ENCODE measurements at places on chromosomes 5 and 9.

GRCh38 chr5:125450771-125451170 is 704.3 kb upstream of the ZNF608 start:
- no peak for DNase-seq

- DNase-seq: no peak
These were observed 15.9 kb downstream of the RETREG1 start for GRCh38 chr5:16600946-16601345.

GRCh38 chr9:121910491-121911040 is 182.5 kb downstream of the TTLL11 start:
- DNase-seq: no peak

DNA sequence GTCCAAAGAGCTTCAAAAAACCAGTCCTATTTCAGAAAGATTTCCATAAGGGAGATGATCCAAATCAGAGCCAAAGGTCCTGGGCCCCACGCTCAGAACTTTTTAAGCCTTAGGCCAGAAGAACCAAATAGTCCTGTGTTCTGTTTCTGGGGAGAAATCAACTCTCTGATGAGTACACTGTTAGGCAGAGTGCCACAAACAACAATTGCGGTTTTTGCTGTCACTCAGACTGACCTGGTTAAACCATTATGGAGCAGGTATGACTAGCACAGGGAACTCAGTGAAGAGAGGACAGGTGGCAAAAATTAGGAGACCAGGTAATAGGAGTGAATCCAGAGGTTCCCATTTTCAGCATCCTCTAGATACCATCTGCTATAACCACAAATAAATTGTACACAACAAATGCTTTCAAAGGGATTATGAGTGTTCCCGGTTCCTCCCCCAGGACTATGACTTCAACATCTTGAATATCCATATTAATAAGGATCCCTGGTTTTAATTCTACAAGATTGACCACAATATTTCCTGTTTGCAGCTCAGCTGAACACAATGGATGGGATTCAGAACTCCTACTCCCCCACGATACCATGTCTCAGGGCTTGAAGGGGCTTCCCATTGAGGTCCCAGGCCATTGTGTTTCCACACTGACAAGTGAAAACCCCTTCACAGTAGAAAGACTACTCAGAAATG is 52.1 kb upstream of the FREM1 start:
- DNase-seq: no peak

DNA sequence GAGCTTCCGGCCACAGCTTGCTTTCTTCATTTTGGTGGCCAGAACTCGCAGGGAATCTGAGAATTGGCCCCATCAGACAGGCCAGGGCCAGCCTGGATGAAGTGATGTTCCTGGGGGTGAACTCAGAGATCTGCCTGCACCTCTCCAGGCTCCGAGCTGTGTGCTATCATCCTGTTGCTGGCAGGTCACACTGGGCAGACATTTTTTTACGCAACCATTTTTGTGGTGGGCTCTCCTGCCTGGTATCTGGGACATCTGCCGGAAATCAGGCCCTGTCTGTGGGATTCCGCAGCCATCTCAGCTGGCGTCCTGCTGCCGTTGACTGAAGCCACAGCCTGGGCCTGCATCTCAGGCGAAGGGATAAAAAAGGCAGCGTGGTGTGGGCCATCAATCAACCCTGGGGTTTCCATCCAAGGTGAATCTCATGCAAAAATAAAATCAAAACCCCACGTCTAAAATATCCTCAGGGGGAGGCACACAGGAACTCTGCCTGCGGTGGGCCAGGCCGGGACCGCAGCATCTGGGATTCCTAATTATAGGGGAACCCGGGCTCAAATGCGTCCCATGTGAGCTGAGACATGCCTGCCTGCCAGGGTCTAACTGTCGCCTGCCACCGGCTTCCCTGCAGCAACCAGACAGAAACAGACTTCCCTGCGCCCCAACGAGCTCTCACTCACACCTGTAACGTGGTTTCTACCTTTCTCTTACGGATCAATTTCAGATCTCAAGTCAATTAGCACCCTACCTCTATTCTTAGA is 174.3 kb downstream of the SYK start:
- no peak for DNase-seq

DNA sequence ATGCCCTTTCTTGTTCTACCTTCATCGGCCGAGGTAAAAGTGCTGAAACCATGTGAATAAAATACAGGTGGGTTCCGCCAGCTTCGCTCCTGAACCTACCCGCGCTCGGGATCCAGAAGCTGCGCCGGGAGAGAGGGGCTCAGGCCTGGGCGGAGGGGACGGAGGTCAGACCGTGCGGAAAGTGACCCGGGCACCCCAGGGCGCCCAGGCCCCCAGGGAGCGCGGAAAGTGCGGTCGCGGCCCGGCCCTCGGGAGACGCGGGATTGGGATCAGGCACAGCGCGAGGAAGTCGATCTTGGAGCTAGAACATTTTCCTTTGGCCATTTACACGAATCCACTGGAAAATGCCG is 329 bp downstream of the SYK start:
- no peak for DNase-seq

- DNase-seq: no peak
These were observed 7.7 kb upstream of the ZCCHC10 start for GRCh38 chr5:133034064-133034463.

- DNase-seq: no peak
These were observed 218.4 kb upstream of the MAST4 start for GRCh38 chr5:66377747-66378146.

GRCh38 chr9:37876376-37876775 is 27.6 kb downstream of the SLC25A51 start:
- DNase-seq: no peak

DNA sequence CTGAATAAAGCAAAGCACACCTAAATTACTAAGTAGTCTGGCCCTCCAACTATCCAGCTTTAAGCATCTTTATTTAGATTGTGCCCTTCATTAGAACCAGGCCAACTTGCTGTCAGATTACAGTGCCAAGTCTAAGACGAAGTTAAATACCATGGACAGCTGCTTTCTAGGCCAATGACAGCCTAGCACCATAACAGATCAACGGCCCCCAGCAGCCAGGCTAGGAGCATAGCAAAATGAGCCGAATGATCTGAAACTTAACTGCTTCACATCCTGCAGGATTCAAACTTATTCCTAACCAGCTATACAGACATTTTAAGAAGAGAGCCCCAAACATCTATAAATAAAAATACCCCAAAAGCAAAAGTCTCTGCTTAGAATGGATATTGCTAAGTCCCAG is 6.8 kb downstream of the SLC24A2 start:
- no peak for DNase-seq

DNA sequence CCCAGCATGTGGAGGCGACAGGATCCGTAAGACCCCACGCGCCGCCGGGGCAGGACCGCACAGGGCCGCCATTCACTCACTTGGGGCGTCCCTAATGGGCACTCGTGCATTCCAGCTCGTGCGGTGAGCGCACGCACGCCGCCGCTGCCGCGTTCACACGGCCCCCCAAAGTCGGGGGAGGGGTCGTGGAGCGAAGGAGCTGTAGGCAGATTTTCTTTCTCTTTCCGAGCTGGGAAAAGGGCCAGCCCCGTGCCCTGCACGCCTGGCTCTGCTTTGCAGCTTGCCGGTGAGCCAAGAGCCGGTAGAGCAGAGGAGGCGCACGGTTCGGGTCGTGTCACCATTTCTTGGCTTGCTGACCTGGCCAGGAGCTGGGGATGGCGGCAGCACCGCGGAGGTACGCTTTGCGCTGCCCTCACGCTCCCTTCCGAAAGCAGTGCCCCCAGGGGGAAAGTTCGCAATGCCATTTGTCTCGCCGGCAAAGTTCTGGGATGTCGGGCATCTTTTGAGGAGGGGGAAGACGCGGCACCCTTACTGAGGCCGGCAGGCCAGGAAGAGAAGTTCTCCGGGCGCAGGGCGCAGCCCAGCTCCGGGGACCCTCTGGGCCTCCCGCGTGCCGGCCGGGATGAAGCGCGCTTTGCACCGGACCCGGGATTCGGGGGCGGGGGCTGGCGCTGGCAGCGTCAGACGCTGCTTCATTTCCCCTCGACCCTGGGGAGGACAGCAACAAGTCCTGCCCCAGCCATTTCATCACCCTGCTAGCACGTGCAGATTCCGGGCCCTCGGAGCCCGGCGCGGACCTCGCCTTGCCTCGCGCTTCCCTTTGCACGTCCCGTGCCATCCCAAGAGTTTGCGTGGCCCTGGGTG is 898 bp downstream of the STC2 start:
- no peak for DNase-seq

DNA sequence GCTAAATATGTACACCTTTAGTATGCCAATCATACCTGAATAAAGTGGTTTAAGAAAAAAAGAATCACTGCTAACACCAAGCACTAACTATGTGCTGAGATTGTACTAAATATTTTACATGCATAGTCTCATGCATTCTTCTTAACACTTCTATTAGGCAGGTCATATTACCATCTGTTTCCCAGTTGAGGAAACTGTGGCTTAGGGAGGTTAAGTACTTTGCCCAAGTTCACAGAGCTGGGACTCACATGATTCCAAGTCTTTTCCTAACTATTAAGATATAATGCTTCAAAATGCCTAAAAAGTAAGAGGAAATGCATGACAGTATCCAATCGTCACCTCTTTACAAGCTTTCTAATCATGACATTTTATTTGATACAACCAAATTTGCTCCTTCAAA is 69.2 kb upstream of the PLPP6 start:
- DNase-seq: no peak

GRCh38 chr9:10134266-10134665 is 478.5 kb downstream of the PTPRD start:
- no peak for DNase-seq

DNA sequence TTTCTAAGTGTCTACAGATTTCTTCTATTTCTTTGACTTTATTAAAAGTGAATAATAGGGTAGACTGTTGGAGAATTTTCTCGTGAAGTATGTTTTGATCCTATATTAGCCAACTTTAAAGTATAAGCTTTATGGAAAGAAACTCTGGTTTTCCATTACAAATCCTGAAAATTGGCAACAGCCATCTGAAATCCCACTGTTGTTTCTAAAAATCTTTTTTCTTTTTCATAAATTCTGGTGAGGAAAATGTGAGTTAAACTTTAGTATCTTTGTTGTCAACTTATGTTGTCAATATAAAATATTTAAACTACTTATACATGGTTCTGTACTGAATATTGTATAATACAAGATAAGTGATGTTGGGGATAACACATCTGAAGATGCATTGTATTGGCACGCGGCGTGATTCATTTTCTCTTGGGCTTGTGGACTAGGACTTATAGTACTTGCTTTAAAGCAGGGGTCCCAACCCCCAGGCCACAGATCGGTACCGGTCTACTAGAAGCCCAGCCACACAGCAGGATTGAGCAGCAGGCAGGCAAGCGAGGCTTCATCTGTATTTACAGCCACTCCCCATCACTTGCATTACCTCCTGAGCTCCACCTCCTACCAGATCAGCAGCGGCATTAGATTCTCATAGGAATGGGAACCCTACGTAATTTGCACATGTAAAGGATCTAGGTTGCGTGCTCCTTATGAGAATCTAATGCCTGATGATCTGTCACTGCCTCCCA is 12.7 kb downstream of the MAMDC2 start:
- no peak for DNase-seq

GRCh38 chr5:157130925-157131324 is 11.7 kb downstream of the MED7 start:
- DNase-seq: no peak

DNA sequence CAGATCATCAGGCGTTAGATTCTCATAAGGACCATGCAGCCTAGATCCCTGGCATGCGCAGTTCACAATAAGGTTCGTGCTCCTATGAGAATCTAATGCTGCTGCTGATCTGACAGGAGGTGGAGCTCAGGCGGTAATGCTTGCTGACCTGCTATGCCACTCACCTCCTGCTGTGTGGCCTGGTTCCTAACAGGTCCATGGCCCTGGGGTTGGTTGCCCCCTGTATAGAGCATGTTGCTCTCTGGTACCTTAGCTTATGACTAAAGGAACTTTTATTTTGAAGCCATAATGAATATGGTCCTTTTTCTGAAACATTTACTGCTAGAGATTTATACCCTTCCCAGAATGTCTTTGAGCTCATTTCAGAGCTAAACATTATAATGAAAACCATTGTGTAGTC is 3.1 kb downstream of the MAN2A1 start:
- DNase-seq: no peak

- DNase-seq: no peak
These were observed 539.7 kb downstream of the ACTL7B start for GRCh38 chr9:108316066-108316465.

- DNase-seq: no peak
These were observed 1.0 kb downstream of the BASP1 start for GRCh38 chr5:17218353-17219005.

GRCh38 chr9:78396087-78396486 is 99.2 kb downstream of the PSAT1 start:
- DNase-seq: no peak

DNA sequence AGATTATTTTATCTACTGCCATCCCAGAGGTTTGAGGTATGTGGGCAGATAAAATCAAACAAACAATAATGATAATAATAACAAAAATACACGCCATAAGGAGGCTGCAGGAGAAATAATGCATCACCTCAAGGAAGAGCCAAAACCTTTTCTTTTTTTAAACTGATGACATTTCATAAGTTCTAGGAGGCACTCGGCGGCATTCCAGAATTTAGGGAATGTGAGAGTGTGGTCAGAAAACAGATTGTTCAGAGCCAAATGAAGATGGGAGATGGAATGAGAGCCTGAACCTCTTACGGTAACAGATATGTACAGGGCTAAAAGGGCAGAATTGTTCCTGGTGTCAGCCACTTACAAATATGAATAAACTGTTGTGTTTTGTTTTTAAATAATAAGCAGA is 615.0 kb upstream of the CHD1 start:
- no peak for DNase-seq

DNA sequence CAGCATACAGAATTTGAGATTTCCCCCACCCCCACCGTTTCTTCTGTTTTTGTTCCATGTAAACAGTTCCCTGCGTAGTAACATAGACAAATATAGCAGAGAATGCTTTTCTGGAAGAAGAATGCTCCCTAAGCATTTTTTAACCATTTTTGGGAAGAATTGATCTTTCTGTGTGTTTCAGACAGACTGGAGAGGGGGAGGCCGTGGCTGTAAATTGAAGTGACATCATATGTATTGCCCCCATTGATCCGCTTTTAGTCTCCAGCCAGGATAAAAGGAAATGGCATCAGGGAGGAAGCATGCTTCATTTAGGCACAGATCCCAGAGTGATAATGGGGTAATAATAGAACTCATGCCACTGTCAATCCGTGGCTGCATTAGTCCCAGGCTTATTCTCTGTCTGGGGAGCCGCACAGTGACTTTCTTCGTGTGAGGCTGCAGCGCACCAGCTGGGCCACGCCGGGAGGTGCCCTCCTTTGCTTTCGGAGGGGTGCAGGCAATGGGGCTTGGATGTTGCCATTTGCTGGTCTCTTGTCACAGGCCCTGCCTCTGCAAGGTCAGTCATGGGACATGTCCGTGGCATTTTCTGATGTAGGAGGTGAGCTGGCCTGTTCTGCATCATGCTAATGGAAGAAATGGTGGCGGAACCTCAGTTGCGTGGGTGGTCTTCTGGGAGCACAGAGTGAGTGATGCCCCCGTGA is 261.5 kb downstream of the FANCC start:
- DNase-seq: no peak

Data from activated T-helper 9 cell treated with anti-CD3 and anti-CD28 coated beads, Interleukin-2, amount 50 U/mL, for 16 hours (primary cell).